Bronchial epithelial cell (primary cell): ENCODE measurements at places on chromosomes 2 and 18. TPM values are rescaled to one million over a fixed set of nuclear protein-coding genes. Genes with fewer than 3 reads are reported as not detected.

Gene DNER
- total RNA-seq, result 0.51 and 1.8 TPM in 2 replicates

Gene WNT10A
- 2.3 and 2.4 TPM in 2 replicates for total RNA-seq

GRCh38 chr18:21433436-21433835 lies 167.1 kb downstream of the ESCO1 start:
- peak; percentile 96 for DNase-seq

GRCh38 chr2:179440642-179441251 lies 176.1 kb upstream of the SESTD1 start:
- DNase-seq, result peak; percentile 38

DNA sequence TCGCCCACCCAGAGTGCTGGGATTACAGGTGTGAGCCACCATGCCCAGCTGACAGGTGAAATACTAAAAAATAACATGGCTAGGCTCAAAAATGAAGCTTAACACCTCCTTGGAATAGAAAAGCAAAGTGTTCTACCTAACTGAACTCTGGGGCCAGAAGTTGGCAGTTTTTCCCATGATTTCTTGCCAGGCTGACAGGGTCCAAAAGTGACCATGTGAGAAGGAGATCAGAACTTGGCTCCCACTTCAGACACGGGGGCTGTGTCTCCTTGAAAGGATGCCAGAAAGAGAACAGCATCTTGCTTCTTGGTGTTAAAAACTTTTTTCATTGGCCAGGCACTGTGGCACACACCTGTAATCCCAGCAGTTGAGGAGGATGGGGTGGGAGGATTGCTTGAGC lies 47.0 kb downstream of the BMPR2 start:
- no peak for DNase-seq

GRCh38 chr2:171173087-171173486 lies 12.4 kb upstream of the TLK1 start:
- DNase-seq, result peak; percentile 59

DNA sequence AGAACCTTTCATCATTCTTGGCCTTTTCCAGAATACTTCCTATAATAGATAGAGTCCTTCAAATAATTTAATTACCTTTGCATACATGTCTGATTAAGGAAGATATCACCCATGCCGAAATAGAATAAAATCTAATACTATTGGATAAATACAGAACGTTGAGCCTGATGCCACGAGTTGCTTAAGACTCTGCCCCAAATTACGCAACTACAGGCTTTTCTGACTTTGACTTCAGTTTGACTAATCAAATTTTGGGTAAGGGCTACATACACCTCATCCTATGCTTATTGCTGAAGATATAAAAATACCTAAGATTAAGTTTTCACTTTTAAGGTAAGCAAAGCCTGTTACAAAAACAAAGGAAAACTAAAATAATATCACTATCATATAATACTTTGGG lies 1065.1 kb upstream of the NRXN1 start:
- DNase-seq, result no peak

- DNase-seq, result no peak
Observed at GRCh38 chr2:128775914-128776285, 457.2 kb upstream of the HS6ST1 start.
